ENCODE measurements at places on chromosomes 4 and X.

DNA sequence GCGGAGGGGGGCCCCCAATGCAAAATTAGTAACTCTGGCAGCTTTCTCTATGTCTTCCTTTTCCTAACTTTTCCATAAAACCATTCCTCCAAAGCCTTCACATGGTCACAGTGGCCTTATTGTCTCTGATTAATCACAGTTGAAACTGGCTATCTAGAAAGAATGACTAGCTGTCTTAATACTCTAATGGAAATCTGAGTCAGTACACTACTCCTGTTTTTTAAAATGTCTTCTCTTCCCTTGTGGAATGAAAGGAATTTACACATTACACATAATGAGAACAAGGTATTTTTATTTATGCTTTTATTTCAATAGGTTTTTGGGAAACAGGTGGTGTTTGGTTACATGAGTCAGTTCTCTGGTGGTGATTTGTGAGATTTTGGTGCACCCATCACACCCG lies 66.3 kb upstream of the PUDP start:
- DNase-seq: no peak

GRCh38 chr4:17866810-17867209 lies 56.0 kb downstream of the NCAPG start:
- no peak for DNase-seq

GRCh38 chrX:78886550-78886949 lies 58.6 kb upstream of the P2RY10 start:
- no peak for DNase-seq

- DNase-seq: no peak
These were observed 29.9 kb downstream of the UPRT start for GRCh38 chrX:75303795-75304194.

DNA sequence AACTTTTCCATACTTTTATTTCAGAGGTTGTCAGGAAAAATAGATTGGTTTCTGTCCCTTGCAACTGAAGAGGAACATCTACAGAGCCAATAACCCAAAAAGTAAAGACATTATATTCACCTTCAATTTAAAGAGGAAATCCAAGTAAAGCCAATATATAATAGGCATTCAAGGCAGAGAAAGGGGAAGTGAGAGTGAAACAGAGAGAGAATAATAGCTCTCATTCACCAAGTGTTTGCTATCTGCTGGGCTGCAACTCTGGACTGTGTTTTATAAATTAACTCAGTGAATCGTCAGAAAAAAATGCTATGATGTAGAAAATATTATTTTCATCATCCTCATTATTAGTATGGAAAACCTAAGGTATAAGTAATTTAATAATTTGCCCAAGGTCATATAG lies 448.5 kb downstream of the TRAM1L1 start:
- DNase-seq: no peak

DNA sequence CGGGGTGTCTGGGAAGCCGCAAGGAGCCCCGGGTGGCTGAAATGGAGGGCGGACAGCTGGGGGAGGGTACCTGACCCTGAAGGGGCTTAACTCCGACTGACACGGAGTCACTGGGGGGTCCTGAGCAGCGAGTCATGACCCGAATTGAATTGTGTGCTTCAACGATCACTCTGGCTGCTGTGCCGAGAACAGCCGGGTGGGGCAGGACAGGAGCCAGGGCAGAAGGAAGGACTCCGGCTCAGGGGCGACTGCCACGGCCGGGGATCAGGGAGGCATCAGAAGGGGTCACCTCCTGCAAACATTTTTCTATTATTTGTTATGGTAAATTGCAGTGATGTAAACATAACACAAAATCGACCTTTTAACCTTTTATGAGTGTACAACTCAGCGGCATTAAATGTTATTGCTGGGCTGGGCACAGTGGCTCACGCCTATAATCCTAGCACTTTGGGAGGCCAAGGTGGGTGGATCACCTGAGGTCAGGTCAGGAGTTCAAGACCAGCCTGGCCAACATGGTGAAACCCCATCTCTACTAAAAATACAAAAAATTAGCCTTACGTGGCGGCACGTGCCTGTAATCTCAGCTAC lies 21.6 kb downstream of the ZFYVE28 start:
- no peak for DNase-seq

- DNase-seq: no peak
These were observed 84.3 kb upstream of the GPR101 start for GRCh38 chrX:137118136-137118535.

GRCh38 chr4:75494563-75494962 lies 19.6 kb downstream of the RCHY1 start:
- no peak for DNase-seq

GRCh38 chr4:137083571-137084135 lies 448.6 kb downstream of the PCDH18 start:
- DNase-seq: no peak

- no peak for DNase-seq
These were observed 124.0 kb upstream of the HPGD start for GRCh38 chr4:174646326-174646725.

DNA sequence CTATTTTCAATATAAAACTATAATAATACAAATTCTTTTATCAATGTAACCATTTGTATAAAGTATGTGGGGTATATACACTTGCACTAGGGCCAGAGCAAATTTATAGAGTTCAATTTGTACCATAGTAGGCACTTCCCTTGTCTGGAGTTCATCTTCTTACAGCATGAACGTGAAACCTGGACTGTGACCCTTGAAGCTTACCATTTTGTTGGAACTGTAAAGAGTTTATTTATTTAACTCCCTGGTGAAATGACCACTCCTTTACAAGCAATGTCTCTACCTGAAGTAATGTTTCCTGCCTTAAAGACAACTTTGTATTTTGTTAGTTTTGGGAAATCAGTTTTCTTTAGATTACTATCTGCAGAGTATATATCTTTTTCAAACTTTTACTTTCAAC lies 188.2 kb downstream of the ARAP2 start:
- no peak for DNase-seq

GRCh38 chrX:44958480-44958879 lies 85.5 kb downstream of the KDM6A start:
- DNase-seq: no peak

DNA sequence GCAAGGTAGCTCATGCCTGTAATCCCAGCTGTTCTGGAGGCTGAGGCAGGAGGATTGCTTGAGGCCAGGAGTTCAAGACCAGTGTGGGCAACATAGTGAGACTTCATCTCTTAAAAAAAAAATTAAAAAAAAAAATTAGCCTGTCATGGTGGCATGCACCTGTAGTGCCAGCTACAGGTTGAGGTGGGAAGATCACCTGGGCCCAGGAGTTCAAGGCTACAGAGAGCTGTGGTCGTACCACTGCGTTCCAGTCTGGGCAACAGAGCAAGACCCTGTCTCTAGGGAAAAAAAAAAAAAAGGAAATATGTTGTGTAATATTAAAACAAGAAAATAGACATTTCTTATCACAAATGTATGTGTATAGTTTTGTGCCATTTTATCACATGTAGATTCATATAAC lies 97.8 kb downstream of the LARP1B start:
- no peak for DNase-seq

DNA sequence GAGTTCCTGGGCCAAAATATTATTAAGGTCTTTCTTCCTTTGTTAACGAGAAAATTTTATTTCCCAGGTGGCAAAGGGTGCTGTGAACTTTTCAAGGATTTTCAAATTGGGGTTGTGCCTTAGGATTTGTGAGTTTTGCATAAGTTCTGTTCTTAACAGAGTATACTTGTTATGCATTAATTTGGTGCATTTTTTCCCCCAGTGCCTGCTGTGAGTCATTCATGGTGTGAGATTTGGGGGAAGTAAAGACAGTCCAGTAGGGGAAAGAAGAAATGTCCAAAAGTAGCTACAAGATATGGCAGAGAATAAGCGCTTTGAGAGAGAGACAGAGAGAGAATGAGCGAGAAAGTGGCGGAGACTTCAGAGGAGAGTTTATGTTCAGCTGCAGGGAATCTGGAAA lies 239.2 kb downstream of the ARHGAP10 start:
- no peak for DNase-seq

DNA sequence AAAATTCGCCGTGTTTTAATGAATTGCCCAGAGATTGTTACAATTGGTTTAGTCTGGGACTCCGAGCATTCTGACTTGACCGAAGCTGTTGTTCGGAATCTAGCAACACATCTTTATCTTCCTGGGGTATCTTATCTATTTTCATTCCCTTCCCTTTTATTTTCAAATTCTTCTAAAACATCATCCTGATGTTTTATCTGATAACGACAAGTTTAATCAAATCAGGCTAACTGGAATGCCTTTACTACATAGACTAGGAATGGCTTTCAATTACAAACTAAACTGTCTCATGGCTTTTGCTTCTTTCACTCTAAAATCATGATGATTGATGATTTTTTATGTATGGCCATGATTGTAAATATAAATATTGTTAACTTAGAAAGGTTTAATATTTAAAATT lies 48.0 kb downstream of the USP53 start:
- DNase-seq: no peak

DNA sequence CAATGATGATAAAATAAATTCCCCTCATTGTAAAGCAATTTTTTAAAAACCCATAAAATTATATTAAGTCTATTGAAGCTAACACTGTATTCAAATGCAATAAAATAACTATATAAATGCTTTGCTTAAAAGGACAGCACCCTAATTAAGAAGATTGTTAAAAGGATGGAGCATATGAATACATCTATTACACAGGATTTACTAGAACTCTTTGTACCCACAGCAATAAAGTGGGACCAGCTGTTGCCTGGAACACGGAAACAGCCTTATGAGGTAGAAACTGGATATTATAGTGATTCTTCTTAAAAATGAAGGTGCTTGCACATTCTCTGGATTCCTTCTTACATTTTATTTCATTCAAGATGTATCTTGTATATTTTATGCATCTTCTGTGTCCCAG lies 298.7 kb upstream of the KLF3 start:
- DNase-seq: no peak

- DNase-seq: no peak
These were observed 179.2 kb downstream of the SLC7A11 start for GRCh38 chr4:138062929-138063328.

GRCh38 chrX:50967736-50968135 lies 57.2 kb downstream of the BMP15 start:
- no peak for DNase-seq

- no peak for DNase-seq
These were observed 22.2 kb downstream of the SCOC start for GRCh38 chr4:140395668-140396067.

DNA sequence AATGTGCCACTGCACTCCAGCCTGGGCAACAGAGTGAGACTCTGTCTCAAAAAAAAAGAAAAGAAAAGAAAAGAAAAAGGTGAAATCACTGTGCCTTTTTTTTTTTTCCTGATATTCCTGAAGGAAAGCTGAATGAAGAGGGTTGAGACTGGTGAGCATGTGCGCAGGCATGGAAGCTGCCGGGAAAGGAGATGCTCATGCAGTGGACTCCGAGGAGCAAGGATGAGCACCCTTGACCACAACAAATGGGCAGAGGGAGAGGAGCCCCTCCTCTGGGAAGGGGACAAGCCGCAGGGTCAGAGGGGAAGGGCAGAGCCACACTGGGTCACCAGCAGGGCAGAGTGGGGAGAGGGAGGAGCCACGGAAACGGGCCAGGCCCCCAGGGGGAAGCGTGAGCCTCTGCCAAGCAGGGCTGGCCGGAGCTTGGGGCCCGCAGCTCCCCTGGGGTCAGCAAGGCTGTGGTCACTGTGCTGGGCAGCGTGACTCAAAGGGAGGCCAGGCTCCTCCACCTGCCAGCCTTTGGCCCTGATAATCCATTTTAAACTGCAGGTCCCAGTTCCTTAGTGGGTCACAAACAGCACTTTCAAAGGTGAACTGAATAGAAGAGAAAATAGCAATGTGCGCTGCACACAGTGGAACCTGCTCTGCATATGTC lies 79.8 kb downstream of the NAT8L start:
- DNase-seq: no peak

- no peak for DNase-seq
These were observed 443.4 kb downstream of the PDGFC start for GRCh38 chr4:156528216-156528615.

GRCh38 chrX:33087411-33087810 lies 123.9 kb downstream of the DMD start:
- DNase-seq: no peak

GRCh38 chrX:5774446-5774845 lies 454.2 kb downstream of the NLGN4X start:
- no peak for DNase-seq

DNA sequence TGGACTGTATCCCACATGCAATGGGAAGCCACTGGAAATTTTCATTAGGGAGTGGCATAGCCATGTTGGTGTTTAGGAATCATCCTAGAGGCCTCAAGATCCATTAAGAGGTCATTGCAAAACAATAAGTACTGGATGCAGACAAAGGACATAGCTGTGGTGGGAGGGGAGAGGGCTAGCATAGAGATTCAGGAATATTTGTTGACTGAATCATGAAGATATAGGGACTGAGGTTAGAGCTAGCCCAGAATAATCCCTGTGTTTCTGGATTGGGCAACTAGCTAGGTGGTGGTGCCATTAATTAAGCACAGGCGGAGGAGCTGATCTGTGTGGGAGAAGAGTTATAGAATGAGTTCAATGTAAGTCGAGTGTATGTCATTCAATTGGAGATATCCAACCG lies 135.0 kb downstream of the RAB28 start:
- no peak for DNase-seq

GRCh38 chr4:146165840-146166239 lies 9.7 kb upstream of the LSM6 start:
- no peak for DNase-seq

- DNase-seq: no peak
These were observed 171.9 kb downstream of the BMPR1B start for GRCh38 chr4:94929696-94930095.

DNA sequence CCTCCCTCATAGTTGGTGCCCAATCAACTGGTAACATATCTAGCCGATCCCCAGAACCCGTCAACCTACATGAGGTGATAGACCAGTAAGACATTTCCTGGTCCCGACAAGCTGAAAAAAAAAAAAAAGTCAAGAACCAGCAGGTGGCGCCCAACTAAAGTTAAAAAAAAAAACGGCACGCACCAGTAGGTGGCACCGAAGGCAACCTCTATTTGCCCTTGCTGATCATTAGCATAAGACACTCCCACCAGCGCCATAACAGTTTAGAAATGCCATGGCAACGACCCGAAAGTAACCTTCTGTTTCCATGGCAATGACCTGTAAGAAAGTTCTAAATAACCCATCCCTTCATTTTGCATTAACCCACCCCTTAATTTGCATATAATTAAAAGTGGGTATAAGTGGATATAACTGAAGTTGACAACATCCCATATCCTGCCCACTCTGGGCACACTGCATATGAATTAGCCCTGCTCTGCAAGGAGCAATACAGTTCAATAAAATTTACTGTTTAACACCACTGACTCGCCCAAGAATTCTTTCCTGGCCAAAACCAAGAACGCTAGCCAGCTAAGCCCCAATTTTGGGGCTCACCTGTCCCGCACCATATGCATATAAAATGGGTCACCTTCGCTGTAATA lies 83.9 kb upstream of the SPANXB1 start:
- no peak for DNase-seq

DNA sequence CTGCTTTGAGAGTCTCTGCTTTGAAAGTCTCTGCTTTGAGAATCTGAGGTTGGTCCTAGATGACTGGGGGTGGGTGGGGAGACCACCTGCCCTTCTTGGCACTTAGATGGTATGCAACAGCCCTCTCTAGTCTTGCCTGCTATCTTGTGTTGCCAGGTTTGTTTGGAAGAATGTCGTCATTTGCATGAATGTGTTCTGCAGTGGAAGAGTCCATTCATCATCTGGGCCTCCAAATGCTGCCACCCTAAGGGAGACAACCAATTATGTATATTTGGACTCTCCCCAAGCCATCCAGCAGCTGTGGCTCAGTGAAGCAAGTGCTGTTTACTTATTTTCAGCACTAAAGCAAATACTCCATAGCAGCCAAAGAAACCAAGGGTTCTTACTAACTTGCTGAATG lies 44.6 kb upstream of the TRPC5OS start:
- DNase-seq: no peak

All from hypothalamus (tissue), 51 donors.